ENCODE measurements at places on chromosomes 13 and 19. TPM values are rescaled to one million over a fixed set of nuclear protein-coding genes. Genes with fewer than 3 reads are reported as not detected.

DNA sequence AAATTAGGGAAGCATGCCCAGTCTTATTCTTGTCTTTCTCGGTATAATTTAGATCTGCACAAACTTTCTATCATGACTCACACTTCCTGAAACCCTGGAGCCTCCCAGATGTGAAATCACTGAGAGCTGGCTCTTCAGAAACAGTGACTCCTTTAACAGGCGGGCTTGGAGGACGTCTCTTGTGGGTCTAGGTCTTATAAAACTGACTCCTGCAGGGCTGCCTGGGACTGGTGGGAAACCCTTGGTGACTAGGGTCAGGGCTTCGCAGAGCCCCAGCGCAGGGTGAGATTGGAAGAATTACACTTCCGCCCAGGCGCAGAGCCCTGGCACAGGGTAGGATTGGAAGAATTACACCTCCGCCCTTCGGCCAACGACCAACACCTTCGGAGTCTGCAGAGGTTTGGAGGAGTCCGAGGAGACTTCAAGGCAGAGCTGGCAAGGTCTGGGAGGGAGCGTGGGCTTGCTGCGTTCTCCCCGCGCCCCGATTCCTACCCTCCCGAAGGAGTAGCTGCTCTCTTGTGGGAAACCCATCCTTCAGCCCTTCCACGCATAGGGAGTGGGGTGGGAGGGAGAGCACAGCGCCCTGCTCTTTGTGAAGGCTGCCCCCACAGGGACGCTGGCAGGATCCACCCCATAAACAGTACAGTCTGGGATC, 43.4 kb upstream of the MAP3K10 start:
- DNase-seq, result peak; percentile 70

DNA sequence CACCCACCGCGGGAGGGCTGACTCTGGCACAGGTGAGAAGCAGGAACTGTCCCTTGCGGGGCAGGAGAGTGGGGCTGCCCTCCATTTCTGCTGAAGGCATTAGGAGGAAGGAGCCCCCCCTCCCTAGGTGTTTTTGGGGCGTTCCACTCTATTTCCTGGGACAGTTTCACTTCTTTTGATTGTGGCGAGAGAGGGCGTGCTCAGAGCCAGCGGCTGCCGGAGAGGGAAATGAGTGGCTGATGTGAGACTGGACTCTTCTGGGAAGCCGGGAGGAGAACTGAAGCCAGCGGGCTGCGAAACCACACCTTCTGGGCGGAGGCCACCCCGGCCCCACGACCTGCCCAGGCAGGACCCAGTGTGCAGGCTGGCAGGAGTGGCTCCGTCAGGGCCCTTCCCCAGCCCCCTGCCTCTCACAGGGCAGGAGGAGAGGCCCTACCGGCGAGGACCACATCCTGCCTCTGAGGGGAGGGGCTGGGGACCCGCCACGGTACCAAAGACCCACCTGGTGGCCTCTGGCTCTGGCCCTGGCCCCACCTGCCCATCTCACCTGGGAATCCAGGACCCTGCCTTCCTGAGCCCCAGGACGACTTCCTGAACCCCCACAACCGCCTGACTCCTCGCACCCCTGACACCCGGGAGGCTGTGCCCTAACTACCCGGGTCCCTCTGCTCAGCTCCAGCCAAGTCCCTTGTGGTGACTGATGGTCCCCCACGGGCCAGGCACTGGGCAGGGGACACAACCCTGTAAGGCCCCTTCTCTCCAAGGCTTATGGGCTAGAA, 25.9 kb downstream of the MPND start:
- DNase-seq, result no peak

GRCh38 chr19:30416375-30416774, 44.2 kb downstream of the ZNF536 start:
- DNase-seq, result no peak

DNA sequence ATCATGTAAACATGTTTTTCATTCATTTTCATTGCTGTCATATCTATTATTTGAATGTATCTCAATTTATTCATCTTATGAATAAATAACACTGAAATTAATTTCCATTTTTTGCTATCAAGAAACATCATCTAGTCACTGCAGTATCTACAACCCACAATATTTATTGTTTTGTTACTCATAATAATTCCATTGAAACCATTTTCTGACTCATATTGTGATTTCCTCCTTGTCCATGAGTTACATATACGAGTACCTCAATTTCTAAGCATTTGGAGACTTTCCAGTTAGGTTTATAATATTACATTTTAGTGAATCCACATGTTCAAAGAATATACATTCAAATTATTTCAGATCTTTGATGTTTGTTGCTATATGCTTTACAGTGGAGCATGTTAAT, 1524.0 kb downstream of the SLITRK1 start:
- no peak for DNase-seq

DNA sequence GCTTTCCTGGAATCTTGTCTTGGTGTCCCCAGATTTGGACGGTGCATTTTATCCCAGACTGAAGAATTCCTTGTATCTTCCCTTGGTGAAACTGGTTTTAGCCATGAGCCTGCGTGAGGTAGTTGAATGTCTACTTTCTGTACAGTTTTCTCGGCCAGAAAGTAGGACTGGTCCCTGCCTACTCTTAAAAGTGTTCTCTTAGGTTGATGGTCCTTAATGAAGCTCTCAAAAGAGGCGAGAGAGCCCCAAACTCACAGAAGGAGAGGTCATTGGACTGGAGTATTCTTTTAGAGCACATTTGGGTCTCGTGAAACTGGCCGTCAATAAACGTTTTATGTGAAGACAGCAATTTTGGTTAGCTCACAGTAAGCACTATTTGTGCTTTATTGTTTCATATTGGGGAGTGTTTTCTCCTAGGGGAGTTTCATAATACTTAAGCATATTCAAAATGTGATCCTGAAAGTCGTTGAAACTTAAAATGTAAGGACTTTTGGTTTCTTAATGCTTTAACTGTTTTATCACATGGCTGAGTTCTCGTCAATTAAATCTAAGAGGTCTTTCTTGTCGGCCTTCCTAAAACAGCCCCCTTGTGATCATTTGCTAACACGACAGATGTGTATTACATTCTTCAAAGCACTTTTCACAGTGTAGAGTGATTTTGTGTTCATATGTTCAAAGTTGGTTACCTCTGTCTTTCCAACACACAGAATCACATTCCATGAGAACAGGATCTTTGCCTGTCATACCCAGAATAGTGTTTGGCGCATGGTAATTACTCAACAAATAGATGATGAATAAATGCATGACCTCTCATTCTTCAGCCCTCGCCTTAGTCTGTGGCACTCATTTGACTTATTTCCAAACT, 889 bp downstream of the GTF2F2 start:
- peak; percentile 54 for DNase-seq

- no peak for DNase-seq
Observed at GRCh38 chr19:52584736-52585440, 14.8 kb downstream of the ZNF701 start.

GRCh38 chr13:37175996-37176395, 70.5 kb upstream of the CSNK1A1L start:
- DNase-seq, result no peak

- no peak for DNase-seq
Observed at GRCh38 chr13:66378894-66379293, 851.2 kb downstream of the PCDH9 start.

GRCh38 chr13:23622985-23623384, 52.8 kb downstream of the TNFRSF19 start:
- no peak for DNase-seq

DNA sequence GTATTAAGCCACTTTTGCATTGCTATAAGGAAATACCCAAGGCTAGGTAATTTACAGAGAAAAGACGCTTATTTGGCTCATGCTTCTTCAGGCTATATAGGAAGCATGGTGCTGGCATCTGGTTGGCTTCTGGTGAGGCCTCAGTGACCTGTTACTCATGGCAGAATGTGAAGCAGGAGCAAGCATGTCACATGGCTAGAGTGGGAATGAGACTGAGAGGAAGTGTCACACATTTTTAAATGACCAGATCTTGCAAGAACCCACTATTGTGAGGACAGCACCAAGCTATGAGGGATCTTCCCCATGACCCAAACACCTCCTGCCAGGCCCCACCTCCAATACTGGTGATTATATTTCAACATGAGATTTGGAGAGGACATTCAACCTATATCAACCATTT, 25.7 kb upstream of the IGFL4 start:
- DNase-seq, result no peak

DNA sequence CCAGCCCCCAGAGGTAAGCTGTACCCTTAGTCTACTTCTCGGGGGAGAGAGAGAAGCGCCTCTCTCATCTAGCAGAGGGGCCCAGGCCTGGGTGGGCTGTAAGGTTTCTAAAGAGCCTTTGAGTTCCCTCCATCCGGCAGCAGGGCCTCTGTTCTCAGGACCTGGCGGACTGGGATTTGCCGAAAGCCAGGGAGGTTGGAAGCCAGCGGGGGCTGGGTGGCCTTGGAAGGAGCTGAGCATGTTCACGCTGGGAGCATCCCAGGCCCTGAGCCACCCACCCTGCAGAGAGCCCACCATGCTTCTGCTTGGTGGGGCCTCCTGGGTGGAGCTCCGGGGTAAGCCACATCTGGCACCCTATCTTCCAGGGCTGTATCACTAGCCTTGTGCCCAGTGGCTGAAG, 7.8 kb downstream of the SLC7A10 start:
- no peak for DNase-seq

- DNase-seq, result no peak
Observed at GRCh38 chr19:34732612-34733211, 1.3 kb upstream of the ZNF181 start.

DNA sequence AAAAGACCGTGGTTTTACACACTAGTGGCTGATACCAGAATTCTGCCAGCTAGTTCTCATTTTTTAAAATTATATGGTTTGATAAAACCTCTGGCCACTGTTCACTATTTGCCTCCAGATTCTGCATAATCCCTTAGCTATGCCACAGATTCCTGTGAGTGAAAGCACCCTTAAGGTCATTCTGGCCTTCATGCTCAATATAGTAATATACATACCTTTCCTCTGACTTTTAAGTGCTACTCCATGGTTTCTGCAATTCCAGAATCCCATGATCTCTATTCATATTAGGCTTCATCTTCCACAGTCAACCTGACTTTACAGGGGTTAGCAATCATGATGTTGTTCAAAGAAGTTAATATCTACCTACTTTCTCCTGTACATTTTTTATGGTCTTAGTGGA, 274.1 kb upstream of the EDNRB start:
- DNase-seq, result no peak

GRCh38 chr13:40819797-40820315, 30.4 kb downstream of the SLC25A15 start:
- DNase-seq, result no peak

DNA sequence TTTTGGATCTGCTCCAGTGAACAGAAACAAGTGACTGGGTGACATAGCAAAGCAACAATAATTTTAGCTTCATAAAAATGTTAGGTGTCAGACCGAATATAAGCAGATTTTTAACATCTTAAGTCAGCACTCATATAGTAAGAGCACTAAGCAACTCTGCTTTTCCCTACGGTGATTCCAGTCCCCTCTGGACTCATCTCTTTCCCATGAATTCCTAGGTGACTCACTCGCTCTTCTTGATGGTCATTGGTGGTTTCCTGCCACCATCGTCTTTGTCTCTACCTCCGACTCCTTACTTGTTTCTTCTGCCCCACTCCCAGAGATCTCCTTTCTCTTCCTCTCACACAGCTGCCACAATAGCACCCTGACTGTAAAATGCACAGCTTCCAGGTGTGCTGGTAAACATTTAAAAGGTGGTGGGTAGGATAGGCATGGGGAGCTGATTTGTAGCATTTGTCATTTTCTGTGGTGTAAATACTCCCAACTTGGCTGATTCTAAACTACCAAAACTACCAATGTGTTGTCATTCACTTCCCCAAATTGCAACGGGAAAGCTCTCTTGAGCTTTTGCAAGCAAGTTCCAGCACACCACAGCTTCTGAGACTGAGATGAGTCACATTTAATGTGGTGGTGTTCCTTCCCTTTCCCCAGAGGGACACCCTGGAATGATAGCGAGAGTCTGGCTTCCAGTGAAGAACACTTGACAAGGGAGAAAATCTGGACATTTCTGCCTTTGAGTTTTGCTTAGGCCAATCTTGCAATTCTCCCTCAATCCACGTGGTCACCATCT, 42.8 kb upstream of the CLDN10 start:
- DNase-seq, result no peak

GRCh38 chr13:43129511-43130110, 106.2 kb downstream of the DNAJC15 start:
- DNase-seq, result no peak

GRCh38 chr13:50844084-50844875, 788 bp upstream of the DLEU7 start:
- DNase-seq, result no peak

DNA sequence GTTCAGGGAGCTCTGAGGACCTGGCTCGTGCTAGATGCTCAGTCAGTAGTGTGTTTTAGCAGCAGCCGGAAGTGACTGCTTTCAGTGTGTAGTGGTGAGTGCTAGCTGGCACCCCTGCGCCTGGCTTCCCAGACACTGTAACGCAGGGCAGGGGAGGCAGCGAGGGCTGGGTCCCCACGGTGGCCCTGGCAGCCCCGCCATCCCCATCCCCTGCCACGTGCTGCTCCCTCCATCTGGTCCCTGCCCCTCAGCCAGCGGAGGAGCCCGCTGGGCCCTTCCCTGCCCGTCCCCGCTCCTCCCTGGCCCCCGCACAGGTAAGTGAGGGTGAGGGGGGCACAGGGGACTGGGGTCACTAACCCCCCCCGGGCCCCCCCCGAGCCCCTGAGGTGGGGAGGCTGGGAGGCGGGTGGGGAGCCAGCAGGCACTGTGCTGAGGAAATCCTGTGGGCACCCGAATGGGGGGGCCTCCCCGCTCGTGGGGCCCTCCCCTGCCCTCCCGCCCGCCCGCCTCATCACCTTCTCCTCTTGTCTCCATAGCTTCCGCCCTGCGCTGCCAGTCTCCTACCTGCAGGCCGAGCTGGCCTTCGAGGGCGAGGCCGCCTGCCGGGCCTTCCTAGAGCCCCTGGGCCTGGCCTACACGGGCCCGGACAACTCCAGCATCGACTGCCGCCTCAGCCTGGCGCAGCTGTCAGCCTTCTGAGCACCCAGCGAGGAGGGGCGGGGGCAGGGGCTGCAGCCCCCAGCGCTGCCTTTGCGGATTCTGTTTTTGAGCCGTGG, 3.2 kb downstream of the LENG9 start:
- no peak for DNase-seq

- DNase-seq, result peak; percentile 97
Observed at GRCh38 chr19:44845612-44846454, at the start of gene NECTIN2. Gene NECTIN2, plus strand, starts transcription at chr19:44846297. Its CDS starts 229 bp downstream, at chr19:44846526.

DNA sequence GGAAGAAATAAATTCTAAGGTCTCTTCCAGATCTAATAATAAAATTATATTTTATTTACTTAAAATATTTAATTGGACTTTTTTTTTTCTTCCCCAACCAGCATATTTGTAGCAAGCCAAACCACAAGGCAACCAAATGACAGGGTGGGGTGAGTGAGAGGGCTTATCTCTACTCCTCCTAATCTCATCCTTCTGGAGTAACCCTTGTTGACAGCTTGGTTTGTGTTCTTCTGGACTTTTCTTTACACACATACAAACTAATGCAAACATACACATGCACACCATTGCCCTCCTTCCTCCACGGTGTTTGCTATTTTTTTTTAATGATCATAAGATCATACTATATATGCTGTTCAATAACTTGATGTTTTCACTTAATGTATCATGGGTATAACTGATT, 383.1 kb downstream of the DLEU7 start:
- no peak for DNase-seq

HSD17B14 gene
- 53.9 TPM for total RNA-seq

ZFP28 gene
- 2.7 TPM for total RNA-seq

TMPRSS9 gene
- not detected for total RNA-seq

INAFM1 gene
- 0.45 TPM for total RNA-seq

CAMSAP3 gene
- 0.24 TPM for total RNA-seq

USPL1 gene
- 20.2 TPM for total RNA-seq

C1QTNF9B gene
- not detected for total RNA-seq

SELENOV gene
- not detected for total RNA-seq

ZNF583 gene
- total RNA-seq, result 1.2 TPM

SIGLEC7 gene
- total RNA-seq, result not detected

CD209 gene
- total RNA-seq, result not detected

PRODH2 gene
- total RNA-seq, result not detected

NLRP5 gene
- not detected for total RNA-seq

ZNF419 gene
- total RNA-seq, result 6.5 TPM
